HepG2 (cell line): ENCODE measurements at places on chromosomes 4 and X. TPM values are rescaled to one million over a fixed set of nuclear protein-coding genes. Genes with fewer than 3 reads are reported as not detected.
A peak's percentile ranks its signal among the peaks of the same experiment; 100 is the strongest.

- DNase-seq = no peak
Measured at GRCh38 chr4:60962286-60962685, 237.8 kb upstream of the ADGRL3 start.

GRCh38 chrX:57204306-57204705 is 67.1 kb upstream of the SPIN2A start:
- no peak for DNase-seq

The XAGE1B gene
- not detected in 2 replicates for polyA plus RNA-seq

- no peak for DNase-seq
Measured at GRCh38 chrX:50613846-50614245, 143.2 kb upstream of the DGKK start.

GRCh38 chrX:71935476-71935875 is 24.8 kb downstream of the NHSL2 start:
- DNase-seq = no peak

The HPGD gene
- 0.24 and 0.38 TPM in 2 replicates for polyA plus RNA-seq

The EFHC2 gene
- polyA plus RNA-seq = not detected in 2 replicates

GRCh38 chr4:31081366-31081765 is 361.2 kb downstream of the PCDH7 start:
- no peak for DNase-seq

DNA sequence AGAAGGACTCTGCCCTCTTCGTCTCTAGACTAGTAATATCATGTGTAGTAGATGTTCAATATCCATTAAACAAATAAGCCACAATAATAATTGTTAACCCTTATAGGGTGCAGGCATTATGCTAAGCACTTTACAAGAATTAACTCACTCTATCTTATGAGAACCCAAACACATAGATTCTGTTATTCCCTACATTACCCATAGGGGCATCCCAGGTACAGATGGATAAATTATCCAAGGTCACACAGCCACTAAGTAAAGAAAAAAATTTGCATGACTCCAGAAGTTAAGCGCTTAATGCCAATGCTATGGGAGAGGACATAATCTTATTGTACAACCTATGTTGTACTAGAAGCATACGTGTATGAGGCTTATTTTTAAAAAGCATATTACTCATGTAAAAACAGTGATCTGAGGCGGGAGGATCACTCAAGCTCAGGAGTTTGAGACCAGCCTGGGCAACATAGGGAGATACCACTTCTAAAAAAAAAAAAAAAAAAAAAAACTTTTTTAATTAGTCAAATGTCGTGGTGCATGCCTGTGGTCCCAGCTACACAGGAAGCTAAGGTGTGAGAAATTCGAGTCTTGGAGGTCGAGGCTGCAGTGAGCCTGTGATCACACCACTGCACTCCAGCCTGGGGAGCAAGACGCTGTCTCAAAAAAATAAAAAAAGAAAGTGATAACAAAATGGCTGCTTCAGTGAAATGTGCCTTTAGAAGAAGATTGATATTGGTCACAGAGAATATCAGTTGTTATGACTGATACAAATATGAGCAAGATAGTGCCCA is 13.6 kb downstream of the LDB2 start:
- peak; percentile 15 for DNase-seq

GRCh38 chr4:128349921-128350320 is 62.3 kb upstream of the PGRMC2 start:
- DNase-seq = peak; percentile 92

The EXOC1L gene
- not detected in 2 replicates for polyA plus RNA-seq

- DNase-seq = no peak
Measured at GRCh38 chr4:185933078-185933581, 121.1 kb upstream of the SORBS2 start.

The NDP gene
- polyA plus RNA-seq = not detected in 2 replicates
